ENCODE measurements at places on chromosomes 6 and 20.

- DNase-seq = no peak
Measured at GRCh38 chr6:106572875-106573585, 56.3 kb downstream of the RTN4IP1 start.

DNA sequence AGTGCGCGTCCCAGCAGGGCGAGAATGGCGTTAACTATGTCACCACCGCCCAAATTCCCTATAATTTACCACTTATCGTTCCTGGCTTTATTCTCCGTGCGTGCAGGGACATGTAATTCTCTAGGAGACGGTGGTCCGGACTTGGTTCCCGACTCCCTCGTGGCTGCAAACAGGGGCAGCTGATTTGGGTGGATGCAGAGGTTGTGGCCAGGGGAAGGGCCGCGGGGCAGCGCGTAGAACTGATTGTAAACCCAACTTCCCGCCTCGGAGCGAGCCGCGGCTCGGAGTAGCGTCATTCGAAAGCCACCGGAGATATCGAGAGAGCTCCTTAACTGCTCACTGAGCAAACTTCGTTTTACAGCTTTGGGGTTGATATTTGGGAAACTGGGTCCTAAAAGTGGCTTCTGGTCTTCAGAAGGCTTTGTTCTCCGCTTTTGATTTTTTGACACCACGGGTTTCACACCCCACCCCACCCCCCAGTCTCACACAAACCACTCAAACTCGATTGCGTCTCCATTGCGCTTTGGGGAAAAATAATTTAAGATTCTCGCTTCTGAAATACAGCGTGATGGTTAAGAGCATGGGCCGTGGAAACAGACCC is 17.5 kb upstream of the ZSCAN9 start:
- DNase-seq = peak; percentile 11

DNA sequence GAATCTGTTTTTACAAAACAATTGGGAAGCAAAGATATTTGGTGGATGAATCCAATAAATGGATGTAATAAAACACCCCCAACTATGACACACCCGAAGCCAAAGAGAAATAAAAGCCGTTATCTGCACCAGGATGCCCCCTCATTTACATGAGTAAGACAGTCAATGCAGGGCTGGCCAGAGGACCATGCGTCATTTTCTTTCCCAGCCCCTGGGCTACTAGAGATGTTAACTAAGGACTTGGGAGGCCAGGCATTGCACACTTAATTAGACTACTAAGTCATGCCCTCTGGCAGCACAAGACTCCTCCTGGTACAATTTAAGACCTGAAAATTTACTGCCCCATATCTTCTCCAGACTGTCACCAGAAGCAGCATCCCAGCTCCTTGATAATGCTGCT is 3.2 kb downstream of the LEMD2 start:
- DNase-seq = no peak

- DNase-seq = no peak
Measured at GRCh38 chr20:50376179-50376887, 133.8 kb upstream of the PTPN1 start.

- no peak for DNase-seq
Measured at GRCh38 chr20:36279362-36279761, 26.8 kb upstream of the DLGAP4 start.

- no peak for DNase-seq
Measured at GRCh38 chr6:80638213-80639055, 532.0 kb downstream of the BCKDHB start.

GRCh38 chr6:25874822-25875562 is 949 bp upstream of the SLC17A3 start:
- DNase-seq = no peak

GRCh38 chr20:1467355-1468116 is 887 bp upstream of the NSFL1C start:
- DNase-seq = peak; percentile 10

DNA sequence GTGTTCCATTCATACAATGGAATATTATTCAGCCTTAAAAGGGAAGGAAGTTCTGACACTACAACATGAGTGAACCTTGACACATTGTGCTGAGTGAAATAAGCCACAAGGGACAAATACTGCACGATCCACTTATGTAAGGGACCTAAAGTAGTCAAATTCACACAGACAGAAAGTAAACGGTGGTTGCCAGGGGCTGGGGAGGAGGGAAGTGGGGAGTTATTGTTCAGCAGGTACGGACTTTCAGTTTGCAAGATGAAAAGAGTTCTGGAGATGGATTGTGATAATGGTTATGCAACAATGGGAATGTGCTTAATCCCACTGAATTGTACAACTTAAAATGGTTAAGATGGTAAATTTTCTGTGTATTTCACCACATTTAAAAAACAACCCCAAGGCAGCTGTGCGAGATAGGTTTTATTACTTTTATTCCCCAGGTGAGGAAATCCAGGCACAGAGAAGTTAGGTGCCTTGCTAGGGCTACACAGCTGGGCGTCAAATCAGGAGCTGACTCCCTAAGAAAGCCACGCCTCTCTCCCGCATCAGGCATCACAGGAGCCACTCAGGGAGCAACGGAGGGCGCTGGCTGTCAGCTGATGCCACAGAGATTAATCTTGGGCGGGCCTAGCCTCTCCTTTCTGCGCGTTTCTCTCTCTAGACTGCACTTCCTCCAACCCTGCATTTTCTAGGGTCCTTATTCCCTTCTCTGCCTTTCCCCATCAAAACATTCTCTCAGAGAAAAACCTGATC is 9.3 kb upstream of the TRAF3IP2 start:
- DNase-seq = no peak

All from hindlimb muscle (tissue), 1 donor.